ENCODE measurements at places on chromosomes 4 and X.
A peak's percentile ranks its signal among the peaks of the same experiment; 100 is the strongest.

DNA sequence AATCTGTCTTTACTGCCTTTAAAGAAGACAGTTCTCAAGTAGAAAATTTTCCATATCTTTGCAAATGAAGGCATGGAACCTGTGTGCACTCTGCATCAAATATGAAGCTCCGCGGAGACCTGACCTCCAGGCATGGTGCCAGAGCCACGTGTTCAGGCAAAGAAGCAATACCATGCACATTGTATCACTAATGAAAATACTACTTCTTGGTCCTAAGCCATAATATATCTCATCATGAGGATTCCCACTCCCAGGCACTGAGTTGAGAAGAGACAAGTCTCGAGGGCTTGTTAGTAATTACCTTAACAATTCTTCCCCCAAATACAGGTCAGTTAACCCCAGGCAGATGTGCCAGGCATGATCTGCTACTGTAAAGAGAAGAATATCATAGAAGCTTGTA lies 56.7 kb downstream of the PCDH19 start:
- DNase-seq, result no peak

DNA sequence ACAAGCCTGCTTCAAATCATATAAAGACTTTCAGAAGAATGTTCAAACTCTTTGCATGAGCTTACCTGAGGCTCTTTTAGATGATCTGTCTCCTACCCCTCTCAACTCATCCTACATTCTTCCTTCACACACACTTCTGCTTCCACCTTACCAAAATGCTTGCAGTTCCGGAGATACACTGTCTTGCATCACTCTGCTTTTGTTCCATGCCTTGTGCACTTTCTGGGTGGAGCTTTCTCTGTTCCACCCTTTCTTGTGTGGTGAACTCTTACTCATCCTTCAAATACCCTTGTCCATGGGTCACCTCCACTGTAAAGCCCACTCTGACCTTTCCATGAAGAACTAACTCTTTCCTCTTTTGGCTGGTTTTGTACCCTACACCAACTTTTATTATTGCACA lies 18.4 kb upstream of the MGST2 start:
- no peak for DNase-seq

DNA sequence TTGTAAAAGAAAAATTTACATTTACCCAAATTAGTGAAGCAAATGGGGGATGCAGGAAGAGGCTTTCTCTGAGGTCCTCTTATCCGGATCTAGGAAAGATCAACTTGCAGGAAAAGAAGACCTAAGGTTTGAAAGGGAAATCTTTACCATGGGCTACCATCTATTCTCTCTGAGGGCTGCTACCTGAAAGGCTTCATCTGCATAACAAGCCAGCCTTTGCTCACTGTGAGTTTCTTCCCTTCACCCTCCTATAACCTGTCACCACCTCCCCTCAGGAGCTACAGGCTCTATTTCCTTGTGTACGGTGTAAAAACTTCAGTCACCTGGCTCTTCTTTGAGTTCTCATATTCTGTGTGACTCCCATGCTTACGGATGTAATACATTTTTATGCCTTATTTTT lies 118.6 kb upstream of the BEND4 start:
- DNase-seq, result no peak

DNA sequence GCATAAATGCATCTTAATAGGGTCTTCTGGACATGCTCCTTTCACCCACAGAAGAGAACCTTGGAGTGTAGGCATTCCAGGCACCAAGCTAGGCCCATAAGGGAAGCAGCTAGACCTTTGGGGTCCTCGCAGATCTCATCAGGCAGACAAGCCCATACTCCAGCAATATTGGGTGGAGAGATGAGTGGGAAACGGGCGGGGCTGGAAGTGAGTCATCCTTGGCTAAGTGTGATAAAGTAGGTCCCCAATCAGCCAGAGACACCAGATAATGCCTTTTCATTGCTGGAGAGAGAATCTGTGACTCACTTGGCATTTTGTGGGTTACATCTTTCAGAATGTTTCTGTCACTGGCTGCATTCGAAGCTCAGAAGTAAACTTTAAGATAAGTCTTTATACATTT lies 133.3 kb upstream of the MBNL3 start:
- peak; percentile 2 for DNase-seq

GRCh38 chr4:158079661-158080060 lies 93.2 kb downstream of the GASK1B start:
- DNase-seq, result no peak

DNA sequence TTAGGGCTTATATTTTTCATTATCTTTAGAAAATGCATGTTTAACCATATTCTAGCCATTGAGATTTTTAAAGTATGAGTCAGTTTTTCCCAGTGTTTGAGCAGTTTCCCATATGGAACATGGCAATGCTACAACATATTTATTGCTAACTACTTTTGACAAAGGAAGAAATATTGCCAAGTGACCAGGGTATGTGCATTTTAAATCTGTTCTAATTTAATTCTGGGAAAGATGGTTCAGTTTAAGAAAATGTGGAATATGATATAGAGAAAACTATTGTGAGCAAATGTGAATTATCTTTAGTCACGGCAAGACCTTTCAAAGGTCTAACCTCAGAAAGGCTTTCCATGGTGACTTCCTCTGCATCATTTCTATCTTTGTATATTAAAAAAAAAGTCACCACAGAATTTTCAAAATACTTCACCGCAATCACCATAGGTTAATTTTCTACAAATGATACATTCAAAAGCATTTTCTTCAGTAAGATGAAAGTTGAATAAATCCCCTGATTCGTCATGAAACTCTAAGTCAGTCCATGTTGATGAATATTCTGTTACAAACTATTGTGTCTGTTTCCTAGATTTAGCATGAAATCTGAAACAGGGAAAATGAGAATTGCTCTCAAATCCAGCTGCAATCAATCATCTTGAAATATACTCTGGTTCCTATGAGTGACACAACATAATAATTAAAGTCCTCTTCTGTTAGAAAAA lies 2349.0 kb upstream of the TENM3 start:
- no peak for DNase-seq

DNA sequence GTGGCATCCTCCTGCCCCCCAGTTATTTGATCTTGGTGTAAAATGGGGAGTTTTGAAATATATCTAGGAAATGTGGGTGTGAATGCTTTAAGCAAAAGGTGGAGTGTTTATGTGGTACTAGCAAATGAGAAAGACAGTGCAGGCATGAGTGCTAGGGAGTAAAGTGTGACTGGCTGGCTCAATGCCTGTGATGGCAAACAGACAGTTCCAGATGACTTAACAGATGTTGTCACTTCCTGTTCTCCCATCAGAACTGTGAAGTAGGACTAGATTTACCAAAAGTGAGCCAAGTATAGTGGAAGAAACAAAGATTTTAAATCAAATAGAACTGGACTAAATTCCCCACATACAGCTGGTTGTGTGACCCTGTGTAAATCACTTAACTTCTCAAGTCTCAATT lies 8.4 kb upstream of the AMOT start:
- no peak for DNase-seq

DNA sequence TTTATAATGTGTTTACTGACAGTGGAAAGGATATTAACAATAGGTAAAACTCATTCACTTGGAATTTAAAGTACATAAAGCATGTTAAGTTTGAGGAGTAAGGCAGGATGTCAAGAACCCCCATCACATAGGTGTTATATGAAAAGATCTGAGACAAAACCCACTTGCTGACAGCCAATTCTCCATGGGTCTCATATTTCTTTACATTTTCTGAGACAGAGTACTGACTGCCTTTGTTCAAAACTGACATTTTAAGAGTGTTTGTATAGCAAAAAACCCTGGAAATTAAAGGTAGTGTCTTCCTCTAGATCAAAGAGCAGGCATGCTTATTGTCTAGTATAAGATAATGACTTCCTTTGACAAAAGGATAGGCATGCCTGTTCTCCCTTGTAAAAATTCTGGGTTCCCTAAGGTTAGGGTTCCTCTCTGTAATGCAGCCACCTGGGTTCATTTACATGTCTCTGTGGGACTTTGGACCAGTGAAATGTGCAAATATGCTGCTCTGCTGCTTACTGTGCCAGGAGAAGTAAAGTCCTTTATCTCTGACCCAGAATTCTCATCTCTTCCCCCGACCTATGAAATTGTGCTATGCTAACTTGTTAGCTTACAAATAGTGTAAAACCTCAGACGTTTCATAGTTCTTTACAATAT lies 123.6 kb downstream of the PCDH18 start:
- no peak for DNase-seq

DNA sequence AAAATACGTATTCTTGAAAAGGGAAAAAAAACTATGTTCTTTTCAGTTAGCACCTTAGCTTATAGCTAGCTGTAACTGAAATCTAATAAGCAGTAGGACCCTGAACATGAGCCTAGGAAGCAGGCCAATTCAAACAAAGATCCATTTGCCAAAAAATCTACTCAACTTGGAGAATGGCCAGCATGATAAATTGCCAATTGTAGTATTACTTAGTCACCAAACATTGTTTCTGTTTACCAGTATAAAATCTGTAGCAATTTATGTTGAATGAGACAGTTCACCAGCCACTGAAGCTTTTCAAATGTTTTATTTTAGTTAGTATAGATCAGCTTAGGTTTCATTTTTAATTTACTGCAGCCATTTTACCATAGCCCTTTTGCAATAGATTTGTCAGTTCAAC lies 323.6 kb upstream of the DIPK2B start:
- DNase-seq, result no peak

DNA sequence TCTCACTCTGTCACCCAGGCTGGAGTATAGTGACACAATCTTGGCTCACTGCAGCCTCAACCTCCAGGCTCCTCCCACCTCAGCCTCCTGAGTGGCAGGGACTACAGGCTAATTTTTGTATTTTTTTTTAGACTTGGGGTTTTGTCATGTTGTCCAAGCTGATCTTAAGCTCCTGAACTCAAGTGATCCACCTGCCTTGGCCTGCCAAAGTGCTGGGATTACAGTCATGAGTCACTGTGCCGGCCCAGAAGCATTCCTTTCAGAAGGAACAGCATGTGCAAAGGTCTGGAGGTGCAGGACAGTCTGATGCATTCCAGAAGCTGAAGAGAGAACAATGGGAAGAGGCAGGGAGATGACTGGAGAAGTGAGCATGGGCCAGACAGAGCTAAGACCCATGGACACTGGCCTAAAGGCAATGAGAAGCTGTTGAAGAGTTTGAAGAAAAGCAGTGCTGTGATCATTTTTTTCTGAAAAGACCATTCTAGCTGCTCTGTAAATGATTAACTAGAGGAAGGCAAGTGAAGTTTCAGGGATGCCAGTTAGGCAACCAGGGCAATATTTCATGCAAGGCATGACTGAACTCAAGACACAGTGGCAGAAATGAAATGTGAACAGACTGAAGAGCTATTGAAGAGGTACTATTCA lies 43.2 kb downstream of the MANBA start:
- no peak for DNase-seq

DNA sequence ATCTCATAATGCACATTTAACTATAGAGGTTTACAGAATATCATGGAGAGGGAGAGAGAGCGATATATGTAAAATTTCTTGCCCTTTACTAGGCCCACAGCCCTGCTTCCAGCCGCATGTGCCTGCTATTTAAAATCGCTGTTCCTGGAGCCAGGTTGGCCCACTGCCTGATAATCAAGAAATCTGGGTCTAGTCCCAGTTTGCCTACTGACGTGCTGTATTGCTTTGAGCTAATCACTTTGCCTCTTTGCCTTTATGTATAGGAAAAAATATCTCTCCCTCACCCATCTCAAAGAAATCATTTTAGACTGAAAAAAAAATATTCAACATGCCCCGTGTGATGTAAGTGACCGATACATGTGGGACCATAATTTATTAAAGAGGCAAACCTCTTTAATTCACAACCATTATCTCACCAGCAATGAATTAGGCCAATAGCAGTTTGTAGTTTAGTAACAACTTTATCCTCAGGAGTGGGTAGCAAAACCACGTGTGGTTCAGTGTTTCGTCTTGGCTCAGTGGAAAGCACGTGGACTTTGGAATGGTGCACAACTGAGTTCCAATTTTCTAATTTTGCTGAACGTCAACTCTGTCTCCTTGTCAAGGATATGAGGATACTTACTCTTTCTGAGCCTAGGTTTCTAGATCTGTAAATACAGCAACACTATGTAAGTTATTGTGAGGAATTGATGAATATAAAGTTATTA lies 62.6 kb downstream of the GRXCR1 start:
- DNase-seq, result no peak

DNA sequence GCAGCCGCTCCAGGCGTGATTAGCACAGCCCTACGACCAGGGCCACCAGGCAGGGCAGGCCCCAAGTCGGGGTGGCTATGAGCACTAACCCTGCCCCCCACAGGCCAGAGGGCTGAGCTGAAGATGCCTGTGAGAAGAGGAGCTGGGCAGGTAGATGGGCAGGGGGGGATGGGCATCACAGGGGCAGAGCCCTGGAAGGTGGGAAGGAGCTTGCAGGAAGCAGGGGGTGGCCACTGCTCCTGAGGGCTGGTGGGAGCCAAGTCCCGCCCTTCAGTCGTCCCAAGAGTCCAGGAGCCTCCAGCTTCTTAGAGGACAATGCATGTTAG lies 7.3 kb upstream of the MXD4 start:
- no peak for DNase-seq
